ENCODE measurements at places on chromosomes 5 and 9.

DNA sequence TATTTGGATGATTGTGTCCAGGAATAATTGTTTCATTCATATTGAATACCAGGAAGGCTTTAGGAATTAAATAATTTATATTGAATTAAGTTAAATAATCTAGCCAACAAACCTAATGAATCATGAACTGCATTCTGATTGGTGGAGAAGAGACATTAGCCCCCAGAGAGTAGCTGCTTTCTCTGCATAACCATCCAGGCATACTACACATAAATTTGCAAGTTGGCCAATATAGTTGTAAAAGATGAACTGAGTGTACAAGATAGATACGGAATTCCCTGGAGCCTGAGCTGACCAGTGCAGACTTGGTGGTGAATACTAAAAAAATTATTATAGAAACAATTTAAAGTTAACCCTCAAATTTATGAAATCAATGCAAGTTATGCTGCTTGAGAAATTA lies 311.8 kb upstream of the KIF2A start:
- no peak for ATAC-seq

- no peak for ATAC-seq
These were observed 190.7 kb upstream of the TAS2R1 start for GRCh38 chr5:9820691-9821449.

DNA sequence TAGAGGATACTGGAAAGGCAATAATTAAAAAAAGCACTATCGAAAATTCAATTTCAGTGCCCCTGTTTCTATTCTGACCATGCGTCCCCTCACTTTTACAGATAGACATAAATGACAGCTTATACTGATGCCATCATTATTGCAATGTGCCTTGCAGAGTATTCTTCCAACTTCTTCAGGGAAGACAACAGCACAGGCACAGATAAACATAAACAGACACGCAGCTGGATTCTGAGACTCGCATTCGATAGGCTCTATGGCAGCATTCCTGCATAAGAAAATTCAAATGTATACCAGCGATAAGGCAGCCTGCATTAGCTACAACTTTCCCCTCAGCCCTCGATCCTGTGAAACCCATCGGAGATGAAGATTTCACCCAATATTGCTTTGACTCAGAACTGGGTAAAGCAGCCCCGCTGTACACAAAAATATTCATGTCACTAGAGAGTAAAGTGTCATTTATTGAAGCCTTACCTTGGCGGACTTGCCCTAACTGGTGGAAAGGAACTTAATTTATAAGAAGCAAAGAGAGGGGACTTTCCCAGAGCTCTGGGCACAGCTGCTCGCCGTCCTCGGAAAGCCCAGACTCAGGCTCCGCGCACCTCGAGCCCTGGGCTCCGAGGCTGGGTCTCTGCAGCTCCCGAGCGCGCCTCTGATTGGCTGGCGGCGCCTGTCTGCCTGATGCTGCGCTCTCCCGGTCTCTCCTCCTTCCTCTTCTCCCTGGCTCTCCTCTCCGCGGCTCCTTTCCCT lies at the start of gene CDH18:
TSS of gene CDH18 (minus strand) at position 589 of the 750 bp plus-strand sequence. CDS start 149,214 bp downstream, outside the sequence.
- ATAC-seq = no peak

GRCh38 chr5:172150514-172151425 lies 37.3 kb downstream of the STK10 start:
- peak; percentile 80 for ATAC-seq

DNA sequence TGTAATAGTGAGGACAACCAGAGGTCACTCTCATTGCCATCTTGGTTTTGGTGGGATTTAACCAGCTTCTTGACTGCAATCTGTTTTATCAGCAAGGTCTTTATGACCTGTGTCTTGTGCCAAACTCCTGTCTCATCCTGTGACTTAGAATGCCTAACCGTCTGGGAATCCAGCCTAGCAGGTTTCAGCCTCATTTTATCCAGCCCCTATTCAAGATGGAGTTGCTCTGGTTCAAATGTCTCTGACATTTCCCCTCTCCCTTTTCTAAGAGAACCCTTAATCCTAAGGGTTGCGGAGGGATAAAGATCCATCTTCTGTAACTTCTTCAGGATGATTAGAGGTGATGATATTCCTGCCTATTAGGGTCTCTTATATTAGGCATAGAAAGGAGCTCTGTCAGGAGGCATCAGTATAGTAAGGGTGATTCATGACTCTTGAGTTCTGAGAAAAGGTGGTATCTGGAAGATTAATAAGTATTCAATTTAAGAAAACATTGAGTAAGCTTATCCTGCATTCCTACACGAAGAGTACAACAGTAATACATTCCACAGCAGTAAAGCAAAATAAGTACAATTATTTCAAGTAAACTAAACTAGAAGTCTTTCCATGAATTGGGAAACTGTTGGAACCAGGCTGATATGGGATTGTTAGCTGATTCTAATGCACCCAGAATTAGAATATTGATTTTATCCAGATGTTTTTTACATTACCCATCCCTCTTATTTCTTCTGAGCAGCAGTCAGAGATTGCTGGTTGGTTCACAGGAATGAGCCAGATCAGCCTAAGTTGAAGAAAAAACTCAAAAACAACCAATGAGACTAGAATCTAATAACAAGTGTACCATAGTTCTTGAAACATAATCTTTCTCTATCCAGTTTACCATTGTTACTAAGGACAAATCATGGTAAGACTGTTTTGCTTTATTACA lies 39.9 kb downstream of the SHC3 start:
- ATAC-seq = no peak

DNA sequence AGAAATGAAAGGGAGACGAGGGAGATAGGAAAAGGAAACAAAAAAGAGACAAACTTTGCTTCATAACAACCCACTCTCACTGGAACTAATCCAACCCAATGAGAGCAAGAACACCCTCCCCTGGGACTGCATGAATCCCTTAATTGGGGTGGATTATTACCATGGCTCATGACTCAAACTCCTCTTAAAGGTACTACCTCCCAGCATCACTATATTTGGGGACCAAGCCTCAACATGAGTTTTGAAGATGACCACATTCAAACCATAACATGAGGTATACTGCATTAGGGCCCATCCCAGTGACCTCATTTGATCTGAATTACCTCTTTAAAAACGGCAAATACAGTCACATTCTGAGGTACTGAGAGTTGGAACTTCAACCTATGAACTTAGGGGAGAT lies 8.0 kb downstream of the MTAP start:
- no peak for ATAC-seq

DNA sequence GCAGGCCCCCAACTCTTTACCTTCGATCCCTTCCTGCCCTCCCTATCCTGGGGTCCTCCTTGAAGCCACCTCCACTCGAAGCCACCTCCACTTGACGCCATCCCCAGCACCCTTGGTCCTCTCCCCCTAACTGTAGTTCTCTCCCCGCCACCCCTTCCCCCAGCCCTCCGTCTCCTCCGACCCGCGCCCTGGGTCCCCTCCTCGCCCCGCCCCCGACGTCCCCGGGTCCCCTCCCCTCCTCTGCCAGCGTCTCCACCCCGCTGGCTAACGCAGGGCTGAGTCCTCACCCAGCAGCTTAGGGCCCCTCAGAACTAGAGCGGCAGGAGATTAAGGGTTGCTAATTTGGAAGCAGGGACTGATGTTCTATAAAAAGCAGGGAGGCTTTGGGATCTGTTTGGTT lies 30.6 kb upstream of the ANKRD33B start:
- ATAC-seq = peak; percentile 47

- no peak for ATAC-seq
These were observed 28.5 kb downstream of the GFM2 start for GRCh38 chr5:74738406-74738805.

- ATAC-seq = no peak
These were observed 124.8 kb downstream of the RANBP17 start for GRCh38 chr5:170986598-170986997.

GRCh38 chr9:111301195-111301594 lies 28.8 kb downstream of the OR2K2 start:
- no peak for ATAC-seq

GRCh38 chr9:121667214-121667613 lies 15.8 kb downstream of the DAB2IP start:
- no peak for ATAC-seq

DNA sequence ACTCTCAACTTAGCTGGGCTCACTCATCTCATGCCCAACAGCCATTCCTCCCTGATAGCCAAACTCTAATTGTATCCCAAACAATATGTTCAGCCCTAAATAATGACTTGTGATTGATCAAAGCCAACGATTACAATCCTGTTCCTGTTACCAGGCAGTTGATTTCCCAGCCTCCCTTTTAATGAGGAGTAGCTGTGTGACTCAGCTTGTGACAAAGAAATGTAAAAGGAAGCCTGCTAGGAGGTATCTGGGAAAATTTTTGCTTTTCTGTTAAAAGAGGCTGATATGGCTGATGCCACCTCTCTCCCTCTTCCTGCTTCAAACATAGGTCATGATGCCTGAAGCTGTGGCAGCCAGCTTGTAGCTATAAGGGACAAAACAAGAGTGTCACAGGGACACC lies 19.6 kb upstream of the ENC1 start:
- ATAC-seq = no peak

DNA sequence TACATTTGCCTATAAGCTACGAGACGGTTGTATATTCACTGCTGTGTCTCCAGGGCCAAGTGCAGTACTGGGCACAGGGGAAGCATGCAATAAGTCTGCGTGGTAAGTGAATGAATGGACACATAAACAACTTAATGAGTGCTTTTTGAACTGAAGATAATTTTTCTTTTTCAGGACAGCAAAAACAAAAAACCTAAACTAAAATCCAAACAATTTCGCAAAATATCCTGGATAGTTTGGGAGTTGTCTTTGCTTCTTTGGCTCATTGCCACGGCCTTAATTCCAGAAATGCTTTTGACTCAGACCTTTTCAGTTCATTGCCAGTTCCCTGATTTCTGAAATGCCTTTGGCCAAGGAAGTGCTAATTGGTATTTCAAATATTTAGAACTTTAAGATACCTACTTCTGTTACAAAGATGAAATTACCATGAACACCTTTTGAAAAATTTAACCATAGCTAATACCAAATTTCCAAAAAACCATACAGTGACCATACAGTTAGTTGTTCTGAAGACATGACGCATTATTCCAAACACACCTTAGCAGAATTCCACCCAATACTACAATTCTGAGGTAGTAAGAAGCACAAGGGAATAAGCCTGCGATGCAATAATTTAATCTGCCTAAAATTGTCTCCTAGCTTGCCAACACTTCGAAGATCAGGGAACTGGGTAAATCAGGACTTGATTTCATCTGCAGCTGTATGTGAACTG lies 42.8 kb downstream of the TEK start:
- ATAC-seq = no peak

DNA sequence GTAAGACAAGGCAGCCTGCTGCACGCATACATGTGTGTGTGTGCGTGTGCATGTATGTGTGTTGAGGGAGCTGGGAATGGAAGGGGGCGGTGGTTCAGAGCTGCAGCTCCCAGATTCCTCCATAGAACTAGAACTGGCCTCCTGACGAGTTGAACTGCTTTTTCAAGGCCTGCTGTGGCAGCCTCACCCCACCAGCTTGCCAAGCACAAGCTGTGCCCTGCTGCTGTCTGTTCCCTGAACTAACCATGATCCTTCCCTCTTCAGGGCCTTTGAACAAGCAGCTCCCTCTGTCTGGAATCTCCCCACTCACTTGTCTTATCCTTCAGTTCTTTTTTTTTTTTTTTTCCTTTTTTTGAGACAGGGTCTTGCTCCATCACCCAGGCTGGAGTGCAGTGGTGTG lies 22.6 kb downstream of the LRSAM1 start:
- ATAC-seq = no peak

GRCh38 chr9:26850995-26851394 lies 41.6 kb downstream of the CAAP1 start:
- ATAC-seq = no peak

- no peak for ATAC-seq
These were observed 40.4 kb upstream of the HAND1 start for GRCh38 chr5:154518438-154518867.

DNA sequence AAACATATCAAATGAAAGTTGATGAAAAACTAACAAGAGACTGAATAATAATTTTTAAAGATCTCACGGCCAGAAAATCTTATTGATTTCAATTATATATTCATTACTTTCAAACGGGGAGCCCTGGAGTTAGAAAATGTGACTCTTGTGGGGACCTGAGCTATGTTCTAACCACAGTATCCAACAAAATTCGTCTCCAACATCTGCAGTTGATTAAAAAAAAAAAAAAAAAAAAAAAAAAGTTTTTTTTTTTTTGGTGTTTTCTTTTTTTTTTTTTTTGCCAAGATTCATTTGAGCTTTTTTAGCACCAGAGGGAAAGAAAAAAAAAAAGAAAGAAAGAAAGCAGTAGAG lies 144.3 kb upstream of the PIK3R1 start:
- no peak for ATAC-seq

- ATAC-seq = no peak
These were observed 55.2 kb downstream of the RIC1 start for GRCh38 chr9:5684101-5684500.

- ATAC-seq = no peak
These were observed 348.8 kb upstream of the CLINT1 start for GRCh38 chr5:158207733-158208132.
